ENCODE measurements at places on chromosomes 12 and 14. TPM values are rescaled to one million over a fixed set of nuclear protein-coding genes. Genes with fewer than 3 reads are reported as not detected.
A peak's percentile ranks its signal among the peaks of the same experiment; 100 is the strongest.

DNA sequence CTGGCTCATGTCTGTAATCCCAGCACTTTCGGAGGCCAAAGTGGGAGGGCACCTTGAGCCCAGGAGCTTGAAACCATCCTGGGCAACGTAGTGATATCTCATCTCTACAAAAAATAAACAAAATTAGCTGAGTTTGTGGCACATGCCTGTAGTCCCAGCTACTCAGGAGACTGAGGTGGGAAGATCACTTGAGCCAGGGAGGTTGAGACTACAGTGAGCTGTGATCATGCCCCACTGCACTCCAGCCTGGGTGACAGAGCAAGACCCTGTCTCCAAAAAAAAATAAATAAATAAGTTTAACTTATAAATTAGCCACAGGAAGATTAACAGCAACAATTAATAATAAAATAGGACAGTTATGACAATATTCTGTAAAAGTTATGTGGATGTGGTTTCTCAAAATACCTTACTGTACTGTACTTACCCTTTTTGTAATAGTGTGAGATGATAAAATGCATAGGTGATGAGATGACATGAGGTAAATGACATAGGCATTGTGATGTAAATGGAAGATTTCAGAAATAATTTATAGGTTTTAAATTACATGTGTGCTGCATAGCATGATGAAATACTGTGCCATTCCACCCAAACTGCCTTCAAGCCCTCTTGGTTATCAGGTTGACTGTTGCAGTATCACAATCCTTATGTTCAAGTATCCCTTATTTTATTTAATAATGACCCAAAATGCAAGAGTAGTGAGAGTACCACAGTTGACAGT is 22.0 kb downstream of the USP15 start:
- H3K4me3 ChIP-seq: no peak overlapping the region
- H3K27me3 ChIP-seq: no peaks in the 10 kb centered on the region
- H3K36me3 ChIP-seq: no peaks in the 10 kb centered on the region
- H3K4me1 ChIP-seq: peaks cover 38% of the 10 kb centered on the region

GRCh38 chr12:49562831-49563230 is 5.1 kb downstream of the MCRS1 start:
- no peak overlapping the region for H3K27ac ChIP-seq
- H3K36me3 ChIP-seq: peaks cover 30% of the 10 kb centered on the region
- no peak overlapping the region for H3K4me3 ChIP-seq
- no peaks in the 10 kb centered on the region for H3K27me3 ChIP-seq

DNA sequence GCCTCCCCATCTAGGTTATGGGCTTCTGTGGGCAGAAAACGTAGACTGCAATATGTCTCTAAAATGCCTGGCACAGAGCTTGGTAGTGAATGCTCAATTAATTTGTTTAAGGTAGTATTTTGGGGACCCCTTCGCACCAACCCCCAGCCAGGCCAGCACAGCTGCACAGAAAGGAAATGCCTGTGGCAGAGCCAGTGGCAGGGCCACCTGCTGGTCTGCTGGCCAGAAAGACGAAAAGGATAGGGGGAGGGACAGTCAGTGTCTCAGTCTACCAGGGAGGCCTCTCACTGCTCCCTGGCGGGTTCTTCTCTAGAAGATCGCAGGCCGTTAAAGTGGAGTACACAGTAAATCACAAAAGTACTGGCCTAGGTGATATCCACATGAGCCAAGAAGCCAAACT is 3.5 kb downstream of the RAB15 start:
- DNase-seq: no peak
- H3K27ac ChIP-seq: peak overlapping the region; percentile 33
- H3K4me1 ChIP-seq: peaks cover 56% of the 10 kb centered on the region
- H3K4me3 ChIP-seq: no peak overlapping the region

GRCh38 chr12:39912211-39912980 is 193.5 kb downstream of the SLC2A13 start:
- no peak for DNase-seq
- no peak overlapping the region for H3K27ac ChIP-seq
- H3K27me3 ChIP-seq: no peaks in the 10 kb centered on the region

GRCh38 chr12:91483471-91483985 is 300.9 kb upstream of the DCN start:
- H3K27ac ChIP-seq: no peak overlapping the region
- H3K4me3 ChIP-seq: no peak overlapping the region
- H3K36me3 ChIP-seq: no peaks in the 10 kb centered on the region
- no peak for DNase-seq
- no peaks in the 10 kb centered on the region for H3K27me3 ChIP-seq

DNA sequence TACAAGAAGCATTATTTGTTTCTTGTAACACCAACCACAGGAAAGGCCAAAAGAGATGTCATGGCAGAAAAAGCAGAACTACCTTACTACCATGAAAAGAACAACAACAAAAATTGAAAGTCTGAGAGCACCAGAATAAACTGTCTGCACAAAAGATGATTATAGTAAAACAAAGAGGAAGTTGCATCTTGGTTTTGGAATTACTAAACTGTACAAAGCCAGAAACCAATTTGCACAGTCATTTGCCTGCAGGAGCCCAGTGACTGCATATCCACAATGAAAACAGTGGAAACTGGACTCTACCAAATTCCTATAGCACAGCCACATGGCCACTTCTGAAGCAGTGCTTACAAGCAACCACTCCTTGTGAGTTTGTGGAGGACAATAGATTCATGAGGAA is 276.2 kb downstream of the SSPN start:
- no peak overlapping the region for H3K4me3 ChIP-seq
- no peak for DNase-seq
- H3K36me3 ChIP-seq: peaks cover 12% of the 10 kb centered on the region

- H3K36me3 ChIP-seq: no peaks in the 10 kb centered on the region
- H3K27ac ChIP-seq: no peak within 1 kb of the TSS
- no peaks in the 10 kb centered on the region for H3K4me1 ChIP-seq
- DNase-seq: peak; percentile 85
- H3K4me3 ChIP-seq: no peak within 1 kb of the TSS
Measured at GRCh38 chr14:95713596-95714371, at the start of gene TCL1A. Gene TCL1A (minus strand): TSS chr14:95714125. CDS start chr14:95714066, 59 bp downstream.

The TMCC3 gene
- 0.59 TPM for total RNA-seq

The SDSL gene
- 9.4 TPM for total RNA-seq

The KCNC2 gene
- total RNA-seq: not detected

The TAS2R46 gene
- total RNA-seq: 0.51 TPM
